ENCODE measurements at places on chromosomes 7 and 10.
A peak's percentile ranks its signal among the peaks of the same experiment; 100 is the strongest.

DNA sequence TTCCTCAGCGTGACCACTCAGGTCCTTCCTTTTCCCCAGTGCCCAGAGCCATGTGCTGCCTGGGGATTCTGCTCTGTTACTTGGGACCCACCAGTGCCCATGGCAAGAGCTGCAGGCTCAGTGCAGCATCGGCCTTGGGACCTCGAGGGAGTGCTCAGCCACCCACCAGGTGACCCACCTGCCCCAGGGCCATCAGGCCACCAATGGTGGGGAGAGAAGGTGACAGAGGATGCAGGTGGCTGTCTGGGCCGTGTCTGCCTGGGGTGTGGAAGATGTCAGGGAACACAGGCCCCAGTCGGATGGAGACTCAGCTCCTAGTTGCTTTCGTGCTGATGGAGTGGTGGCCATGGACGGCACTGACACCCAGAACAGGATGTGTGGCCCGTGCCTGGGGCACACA is 104.7 kb upstream of the FAM20C start:
- DNase-seq = no peak

DNA sequence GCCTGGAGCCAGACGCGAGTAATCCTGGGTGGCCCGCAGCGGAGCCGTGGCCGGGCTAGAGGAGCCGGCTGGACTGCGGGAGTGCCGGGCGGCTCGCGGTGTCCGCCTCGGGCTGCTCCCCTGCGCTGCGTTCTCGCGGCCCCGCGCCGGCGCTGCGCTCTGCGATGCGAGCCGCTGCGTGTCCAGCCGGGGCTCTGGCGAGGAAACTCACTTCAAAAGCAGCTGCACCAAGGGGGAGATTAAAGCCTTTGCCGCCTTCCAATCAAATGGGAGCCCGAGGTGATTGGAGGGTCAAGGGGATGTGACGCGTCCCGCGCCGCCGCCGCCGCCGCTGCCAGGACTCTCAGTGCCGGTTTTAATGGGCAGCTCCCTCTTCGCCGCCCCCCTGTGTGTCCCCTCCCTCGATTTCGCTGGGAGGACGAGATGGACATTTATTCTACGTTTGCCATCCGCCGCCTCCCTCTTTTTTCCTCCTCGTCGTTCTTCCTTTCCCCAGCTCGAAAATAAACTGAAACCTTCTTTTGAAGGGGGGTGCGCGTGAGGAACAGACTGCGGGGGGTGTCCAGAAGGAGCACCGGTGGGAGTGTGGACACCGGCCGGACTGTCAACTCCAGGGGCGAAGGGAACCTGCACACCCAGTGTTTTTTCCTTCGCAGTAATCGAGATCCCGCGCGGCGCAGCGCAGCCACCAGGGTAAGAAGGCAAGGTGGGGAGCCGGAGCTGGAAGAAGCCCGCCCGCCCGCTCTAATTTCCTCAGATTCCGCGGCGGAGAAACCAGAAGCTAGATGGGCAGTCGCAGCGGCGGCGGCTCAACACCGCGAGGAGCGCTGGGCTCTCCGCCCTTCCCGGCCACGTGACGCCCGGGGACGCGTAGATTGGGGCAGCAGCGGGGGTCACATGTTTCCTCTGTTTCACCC is at the start of gene ZNF503:
TSS of gene ZNF503 (minus strand) at position 196 of the 917 bp plus-strand sequence. CDS start 345 bp downstream, outside the sequence.
- DNase-seq = peak; percentile 98

- DNase-seq = no peak
Measured at GRCh38 chr7:95642173-95642572, 45.9 kb upstream of the PDK4 start.

GRCh38 chr7:130273081-130273932 is 6.6 kb downstream of the CPA2 start:
- no peak for DNase-seq

GRCh38 chr10:89663144-89663543 is 18.1 kb upstream of the PANK1 start:
- no peak for DNase-seq

- DNase-seq = no peak
Measured at GRCh38 chr7:155506854-155507337, 39.5 kb downstream of the CNPY1 start.

GRCh38 chr10:129792864-129793263 is 171.2 kb downstream of the EBF3 start:
- DNase-seq = no peak

GRCh38 chr7:156640257-156640948 is at the start of gene RNF32:
RNF32 (plus strand) TSS chr7:156640774; CDS start chr7:156643878, 3,104 bp downstream.
- DNase-seq = peak; percentile 81

GRCh38 chr7:89072081-89072480 is 276.5 kb upstream of the TEX47 start:
- DNase-seq = no peak

- peak; percentile 61 for DNase-seq
Measured at GRCh38 chr7:149459540-149460452, 1.1 kb downstream of the ZNF777 start.

DNA sequence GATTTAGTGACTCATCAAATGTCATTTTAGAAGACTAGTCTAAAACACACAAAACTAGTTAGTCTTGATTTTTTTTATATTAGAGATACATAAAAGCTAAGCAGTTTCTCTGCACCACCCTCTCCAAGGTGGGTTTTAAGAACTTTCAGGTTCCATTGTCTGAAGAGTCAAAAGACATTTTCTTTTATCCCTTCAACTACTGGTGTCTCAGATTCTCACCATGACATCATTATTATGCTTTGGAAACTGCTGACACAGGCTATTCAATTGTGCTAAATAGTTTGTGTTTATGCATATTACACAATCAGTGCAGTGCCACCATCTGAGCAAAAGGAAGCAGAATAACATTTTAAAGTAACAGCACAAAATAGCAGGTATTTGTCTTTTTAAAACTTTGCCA is 52.2 kb downstream of the IGF2BP3 start:
- no peak for DNase-seq

DNA sequence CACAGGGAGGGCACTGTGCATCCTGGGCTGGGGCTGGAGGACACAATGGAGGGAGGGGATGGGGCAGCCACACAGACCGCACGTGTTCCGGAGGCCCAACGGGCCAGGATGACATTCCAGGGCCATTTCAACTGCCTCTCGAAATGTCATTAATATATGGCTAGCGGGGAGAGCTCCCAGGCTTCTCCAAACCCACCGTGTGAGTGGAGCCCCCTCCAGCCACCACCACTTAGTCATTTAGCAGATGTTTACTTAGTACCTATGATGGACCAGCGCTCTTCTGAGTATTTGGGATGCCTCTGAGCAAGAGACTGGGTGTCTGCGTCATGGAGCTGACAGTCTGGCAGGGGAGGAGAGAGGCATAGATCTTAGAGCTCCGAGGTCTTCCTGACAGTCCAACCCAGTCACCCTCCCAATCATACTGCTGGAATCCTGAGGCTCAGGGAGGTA is 107.3 kb downstream of the ZMIZ1 start:
- no peak for DNase-seq

DNA sequence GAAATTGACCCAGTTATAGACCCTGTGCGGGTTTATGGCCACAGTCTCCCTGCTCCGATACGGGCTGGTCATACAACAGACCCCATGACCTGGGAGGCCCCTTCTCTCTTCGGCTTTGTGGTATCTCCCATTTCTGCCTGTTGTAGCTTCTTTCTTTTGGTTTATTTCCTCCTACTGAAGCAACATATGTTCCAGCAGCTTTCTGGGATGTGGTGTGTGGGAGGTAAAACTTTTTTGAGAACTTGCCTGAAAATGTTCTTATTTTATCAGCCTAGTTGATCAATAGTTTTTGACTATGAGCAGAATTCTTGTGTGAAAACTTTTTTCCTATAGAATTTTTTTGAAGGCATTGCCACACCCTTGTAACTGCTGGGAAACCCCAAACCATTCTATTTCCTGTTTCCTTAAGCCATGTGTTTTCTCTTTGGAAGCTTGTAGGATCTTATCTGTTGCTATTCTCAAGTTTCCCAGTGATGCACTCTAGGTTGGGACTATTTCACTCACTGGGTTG is 80.0 kb downstream of the DAGLB start:
- no peak for DNase-seq

GRCh38 chr7:29793507-29793906 is 12.8 kb upstream of the WIPF3 start:
- DNase-seq = no peak

DNA sequence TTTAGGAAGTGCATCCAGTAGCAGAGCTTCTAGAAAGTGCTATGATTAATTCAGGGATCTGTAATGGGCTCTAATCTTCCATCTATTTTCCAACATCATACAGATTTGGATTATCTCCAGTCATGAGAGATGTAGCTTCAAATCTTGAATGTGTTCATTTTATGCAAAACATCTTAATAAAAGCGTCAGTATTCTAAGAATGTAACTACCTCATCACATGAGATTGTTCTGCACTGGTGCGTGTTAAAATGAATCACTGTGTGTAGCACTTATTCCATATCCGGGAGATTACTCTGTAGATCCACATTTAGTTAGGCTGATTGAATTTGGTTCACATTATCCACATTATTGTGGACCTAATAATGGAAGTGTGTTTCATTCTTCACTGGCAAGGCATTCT is 344.9 kb upstream of the CHRM2 start:
- DNase-seq = no peak

DNA sequence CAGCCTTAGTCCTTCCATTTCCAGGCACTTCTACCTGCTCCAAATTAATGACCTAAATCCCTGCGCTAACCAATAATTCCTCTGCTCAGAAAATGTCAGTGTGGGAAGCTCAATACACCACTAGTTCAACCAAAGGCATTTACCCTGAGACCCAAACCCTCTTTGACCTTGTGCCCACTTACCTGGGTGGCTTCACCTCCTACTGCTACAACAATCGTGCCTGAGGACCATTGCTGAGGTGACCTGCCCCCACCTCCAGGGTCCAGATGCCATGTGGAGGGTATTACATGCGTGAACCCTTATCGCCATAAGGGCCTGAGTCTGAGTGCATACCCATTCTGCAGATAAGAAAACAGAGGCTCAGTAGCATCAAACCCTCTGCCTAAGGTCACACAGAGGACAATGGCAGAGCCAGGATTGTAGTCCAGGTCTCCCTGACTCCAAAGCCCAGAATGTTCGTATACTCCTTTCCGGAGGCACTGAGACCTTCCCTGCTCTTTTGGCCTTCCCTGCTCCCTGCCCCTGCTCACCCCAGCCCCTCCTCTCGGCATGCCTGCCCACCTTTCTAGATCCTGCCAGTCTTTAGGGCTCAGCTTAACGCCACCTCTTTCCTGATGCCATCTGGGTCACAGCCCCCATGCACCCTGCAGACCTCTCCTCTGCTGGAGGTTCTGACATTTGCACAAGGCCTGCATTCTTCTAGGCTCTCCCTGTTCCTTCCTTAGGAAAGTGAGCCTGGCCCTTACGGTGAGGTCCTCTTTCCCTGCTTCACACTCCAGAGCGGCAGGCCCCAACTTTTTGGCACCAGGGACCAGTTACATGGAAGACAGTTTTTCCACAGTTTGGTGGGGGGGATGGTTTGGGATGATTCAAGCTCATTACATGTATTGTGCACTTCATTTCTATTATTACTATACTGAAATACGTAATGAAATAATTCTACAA is 94.9 kb downstream of the CHST15 start:
- DNase-seq = peak; percentile 3

GRCh38 chr7:140062118-140062527 is 628 bp downstream of the PARP12 start:
- DNase-seq = no peak

All from 8988T (cell line).